AG04450 (cell line): ENCODE measurements at places on chromosomes 7 and 10.

DNA sequence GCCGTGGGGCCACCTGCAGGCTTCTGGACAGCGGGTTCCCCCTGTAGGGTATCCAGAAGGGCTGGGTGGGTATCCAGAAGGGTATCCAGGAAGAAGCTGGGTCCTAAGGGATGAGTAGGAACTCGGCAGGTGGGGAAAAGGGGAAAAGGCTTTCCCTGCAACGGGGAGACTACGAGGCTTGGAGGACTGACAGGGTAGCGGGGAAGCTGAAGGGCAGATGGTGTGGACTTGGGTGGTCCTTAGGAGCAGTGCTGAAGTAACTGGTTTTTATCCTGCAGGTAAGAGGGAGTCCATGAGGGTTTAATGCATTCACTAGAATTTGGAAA lies 525 bp downstream of the UBE2D4 start:
- DNase-seq, result no peak

DNA sequence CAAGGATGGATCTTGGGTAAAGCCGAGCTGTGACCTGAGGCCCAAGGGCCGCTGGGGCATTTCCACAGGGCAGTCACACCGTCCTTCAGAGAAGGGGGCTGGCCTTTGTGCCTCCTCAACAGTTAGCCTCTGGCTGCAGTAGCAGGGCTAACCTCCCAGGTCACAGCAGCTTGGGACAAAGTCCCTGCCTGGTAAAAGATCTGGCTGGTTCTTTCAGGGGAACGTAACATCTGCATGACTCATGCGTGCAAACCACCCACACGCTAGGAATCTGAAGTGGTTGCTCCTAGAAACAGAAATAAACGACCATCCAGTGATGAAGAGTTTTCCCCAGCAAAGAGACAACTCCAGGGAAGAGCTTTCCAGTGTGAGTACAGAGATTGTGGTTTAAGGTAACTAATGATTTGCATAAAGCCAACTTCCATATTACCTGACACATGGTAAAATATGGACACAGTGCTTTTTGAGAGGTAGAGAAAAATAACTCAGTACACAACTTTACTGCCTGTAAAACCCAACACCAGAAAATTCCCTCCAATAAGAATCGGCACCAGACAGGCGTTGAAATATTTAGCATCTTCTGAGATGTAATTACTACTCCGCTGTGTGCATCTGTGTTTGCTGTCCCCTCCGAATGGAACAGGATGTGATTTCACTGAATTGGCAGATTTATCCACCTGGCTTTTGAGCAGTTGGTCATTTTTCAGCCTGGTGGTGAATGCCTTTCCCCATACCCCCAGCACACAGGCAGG lies 84.9 kb upstream of the ADRB1 start:
- peak; percentile 72 for DNase-seq

GRCh38 chr7:55996856-55997500 lies 32.6 kb downstream of the NIPSNAP2 start:
- no peak for DNase-seq

DNA sequence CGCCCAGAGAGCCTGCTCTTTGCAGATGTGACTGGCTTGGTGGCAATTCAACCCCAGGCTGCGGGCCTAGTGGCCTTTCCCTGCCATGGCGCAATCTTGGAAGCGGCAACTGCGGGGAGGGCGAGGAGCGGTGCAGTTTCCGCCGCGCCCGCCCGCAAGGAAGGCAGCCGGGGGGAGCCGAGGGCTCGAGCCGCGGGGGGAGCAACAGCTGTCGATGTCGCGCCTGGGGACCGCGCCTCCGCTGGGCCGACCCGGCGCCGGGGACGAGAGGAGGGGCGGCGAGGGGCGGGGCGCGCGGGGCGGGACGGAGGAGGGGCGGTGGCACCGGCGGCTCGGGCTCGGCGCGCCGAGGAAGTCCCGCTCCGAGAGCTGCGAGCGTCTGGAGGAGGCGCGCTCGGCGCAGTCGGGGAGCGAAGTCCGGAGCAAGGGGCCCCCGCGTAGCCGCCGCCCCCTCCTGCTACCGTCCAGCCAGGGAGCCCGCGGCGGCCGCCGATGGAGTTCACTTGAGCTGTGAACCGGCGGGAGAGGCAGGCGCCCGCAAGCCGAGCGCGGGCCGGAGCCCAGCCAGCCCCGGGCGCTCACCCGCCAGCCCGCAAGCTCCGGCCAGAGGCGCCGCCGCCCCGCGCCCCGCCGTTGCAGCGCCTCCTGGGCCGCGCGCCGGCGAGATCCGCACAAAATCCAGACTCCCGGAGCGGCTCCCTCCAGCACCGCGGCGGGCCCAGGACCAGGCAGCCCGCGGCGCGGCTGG lies 438.1 kb upstream of the GALNT17 start:
- no peak for DNase-seq

DNA sequence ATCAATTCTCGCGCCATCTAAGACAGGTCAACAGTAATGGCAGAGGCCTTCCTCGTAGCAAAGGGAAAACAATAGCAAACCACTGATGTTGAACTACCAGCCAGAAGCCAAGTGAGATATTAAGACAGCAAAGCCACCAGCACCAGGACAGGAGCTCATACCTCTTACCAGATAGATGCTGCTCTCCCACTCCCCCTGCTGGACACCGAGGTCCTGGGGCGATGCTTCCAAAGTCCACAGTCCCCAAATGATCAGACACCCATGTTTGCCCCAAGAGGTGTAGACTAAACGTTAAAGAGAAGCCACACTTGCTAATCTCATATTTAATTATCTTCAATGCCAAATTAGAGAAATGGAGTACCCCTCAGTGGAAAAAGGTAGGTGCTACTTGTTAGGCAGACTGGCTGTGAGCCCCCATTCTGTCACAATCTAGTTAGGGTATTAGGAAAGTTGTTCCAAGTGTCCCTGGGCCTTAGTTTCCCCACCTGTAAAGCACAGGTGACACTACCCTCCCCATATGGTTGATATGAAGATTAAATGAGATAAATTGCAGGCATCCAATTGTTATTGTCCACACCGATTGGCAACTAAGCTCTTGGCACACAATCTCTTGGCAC lies 39.9 kb downstream of the TOMM7 start:
- DNase-seq, result no peak

DNA sequence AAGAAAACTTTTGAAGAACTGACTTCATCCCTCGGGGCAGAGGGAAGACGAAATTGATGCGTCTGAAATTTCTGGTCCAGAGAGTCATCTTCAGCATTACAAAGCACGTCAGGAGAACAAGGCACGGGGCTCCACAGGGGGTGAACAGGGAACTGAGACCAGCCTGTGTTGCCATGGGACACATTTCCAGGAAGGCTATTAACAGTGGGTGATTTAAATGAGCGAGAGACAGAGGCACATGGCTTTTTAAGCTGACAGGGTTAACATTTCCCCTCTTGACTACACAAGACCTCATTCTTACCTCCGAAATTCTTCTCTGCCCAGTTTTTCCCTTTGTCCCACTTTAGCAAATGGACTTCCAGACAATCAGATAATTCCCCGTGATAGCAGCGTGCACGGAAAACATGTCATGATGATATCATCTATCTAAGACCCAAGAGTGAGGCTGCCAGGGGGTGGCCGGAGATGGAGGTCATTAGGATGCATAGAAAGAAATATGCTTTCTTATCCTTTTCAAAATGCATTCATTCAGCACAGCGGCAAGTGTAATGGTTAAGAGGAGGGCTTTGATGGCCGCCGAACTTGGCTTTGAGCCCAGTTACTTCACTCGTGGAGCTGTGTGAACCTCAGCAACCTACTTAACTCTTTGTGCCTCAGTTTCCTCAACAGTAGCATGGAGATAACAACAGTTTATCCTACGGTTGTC lies 248.0 kb downstream of the PRPF18 start:
- DNase-seq, result no peak

- DNase-seq, result no peak
These were observed 821.6 kb downstream of the GRID1 start for GRCh38 chr10:85544956-85545355.

DNA sequence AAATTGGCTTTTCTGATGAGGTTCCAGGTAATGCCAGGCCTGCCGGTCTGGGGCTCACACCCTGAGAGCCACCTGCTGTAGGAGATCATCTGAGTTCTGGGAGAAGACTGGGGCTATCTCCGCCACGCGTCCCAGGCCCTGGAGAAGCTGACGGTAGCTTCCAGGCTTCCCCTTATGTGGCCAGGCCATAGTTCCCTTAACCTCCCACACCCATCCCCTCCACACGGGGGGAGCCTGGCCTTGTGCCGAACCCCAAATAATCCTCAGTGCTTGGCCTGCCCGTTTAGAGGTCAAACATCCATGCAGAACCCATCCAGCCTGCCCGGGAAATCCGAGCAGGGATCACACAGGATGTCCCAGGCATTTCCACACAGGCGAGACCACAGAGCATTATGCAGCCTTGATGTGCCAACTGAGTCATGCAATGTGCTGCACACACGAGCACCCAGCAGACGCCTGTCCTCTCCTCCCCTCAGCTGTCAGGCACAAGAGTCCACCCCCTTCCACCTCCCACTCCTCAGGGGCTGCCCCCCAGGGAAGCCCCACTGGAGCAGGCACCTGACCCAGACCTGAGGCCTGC lies 176.2 kb downstream of the PRKAG2 start:
- DNase-seq, result no peak
